ENCODE measurements at places on chromosomes 7 and 10.

DNA sequence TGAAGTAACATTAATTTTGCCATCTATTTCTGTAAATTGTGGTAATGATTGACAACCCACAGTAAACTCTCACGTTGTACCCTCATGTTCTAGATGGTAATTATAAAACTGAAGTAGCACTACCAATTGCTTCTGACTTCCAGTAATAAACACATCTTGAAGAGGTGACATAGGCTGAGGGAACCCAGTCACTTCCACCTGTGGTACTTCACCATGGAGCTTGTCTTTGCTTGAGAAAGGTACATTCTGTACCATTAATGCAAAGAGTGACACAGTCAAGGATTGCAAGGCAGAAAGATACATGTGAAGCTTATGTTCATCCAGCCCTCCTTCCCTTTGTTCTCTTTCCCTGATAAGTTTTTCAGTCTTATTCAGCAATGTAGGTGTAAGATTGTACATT is 11.2 kb downstream of the CAPZA2 start:
- no peak for DNase-seq

DNA sequence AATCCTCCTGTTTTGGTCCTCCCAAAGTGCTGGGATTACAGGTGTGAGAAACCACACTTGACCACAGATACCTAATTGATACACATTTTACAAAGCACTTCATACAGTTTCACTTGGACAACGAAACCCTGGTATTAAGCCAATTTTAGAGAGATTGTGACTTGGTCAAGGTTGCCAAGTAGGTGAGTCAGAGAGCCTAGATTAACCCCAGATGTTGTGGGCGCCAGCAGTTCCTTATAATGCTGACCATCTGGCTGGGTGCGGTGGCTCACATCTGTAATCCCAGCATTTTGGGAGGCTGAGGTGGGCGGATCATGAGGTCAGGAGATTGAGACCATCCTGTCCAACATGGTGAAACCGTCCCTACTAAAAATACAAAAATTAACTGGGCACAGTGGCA is 4.9 kb upstream of the PHKG1 start:
- no peak for DNase-seq

GRCh38 chr7:156693627-156694026 is 53.1 kb downstream of the RNF32 start:
- DNase-seq = no peak

GRCh38 chr7:30618080-30618676 is 23.5 kb downstream of the GARS1 start:
- DNase-seq = no peak

- DNase-seq = no peak
Measured at GRCh38 chr7:151805191-151805590, 71.7 kb downstream of the PRKAG2 start.

GRCh38 chr10:85319826-85320225 is 991.4 kb downstream of the CCSER2 start:
- no peak for DNase-seq

DNA sequence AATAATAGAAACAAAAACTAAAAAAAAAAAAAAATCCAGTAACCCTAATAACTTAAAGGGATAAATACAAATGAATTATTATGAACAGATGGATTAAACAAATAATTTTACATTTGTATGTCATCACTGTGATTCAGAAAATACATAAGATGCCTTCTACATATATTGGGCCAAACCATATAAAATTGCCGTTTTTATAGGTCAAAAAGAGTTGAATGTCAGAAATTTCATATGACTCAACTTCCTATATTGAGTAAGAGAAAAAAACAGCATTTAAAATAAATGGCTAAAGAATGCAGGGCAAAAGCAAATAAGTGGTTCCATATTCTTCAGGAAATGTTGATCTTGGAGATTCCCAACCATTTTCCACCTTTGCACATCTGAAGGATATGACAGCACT is 9.4 kb downstream of the SLC35B4 start:
- no peak for DNase-seq

GRCh38 chr10:66265398-66265797 is 660.4 kb upstream of the LRRTM3 start:
- no peak for DNase-seq

GRCh38 chr10:10500937-10501336 is 516.7 kb upstream of the CELF2 start:
- DNase-seq = no peak

DNA sequence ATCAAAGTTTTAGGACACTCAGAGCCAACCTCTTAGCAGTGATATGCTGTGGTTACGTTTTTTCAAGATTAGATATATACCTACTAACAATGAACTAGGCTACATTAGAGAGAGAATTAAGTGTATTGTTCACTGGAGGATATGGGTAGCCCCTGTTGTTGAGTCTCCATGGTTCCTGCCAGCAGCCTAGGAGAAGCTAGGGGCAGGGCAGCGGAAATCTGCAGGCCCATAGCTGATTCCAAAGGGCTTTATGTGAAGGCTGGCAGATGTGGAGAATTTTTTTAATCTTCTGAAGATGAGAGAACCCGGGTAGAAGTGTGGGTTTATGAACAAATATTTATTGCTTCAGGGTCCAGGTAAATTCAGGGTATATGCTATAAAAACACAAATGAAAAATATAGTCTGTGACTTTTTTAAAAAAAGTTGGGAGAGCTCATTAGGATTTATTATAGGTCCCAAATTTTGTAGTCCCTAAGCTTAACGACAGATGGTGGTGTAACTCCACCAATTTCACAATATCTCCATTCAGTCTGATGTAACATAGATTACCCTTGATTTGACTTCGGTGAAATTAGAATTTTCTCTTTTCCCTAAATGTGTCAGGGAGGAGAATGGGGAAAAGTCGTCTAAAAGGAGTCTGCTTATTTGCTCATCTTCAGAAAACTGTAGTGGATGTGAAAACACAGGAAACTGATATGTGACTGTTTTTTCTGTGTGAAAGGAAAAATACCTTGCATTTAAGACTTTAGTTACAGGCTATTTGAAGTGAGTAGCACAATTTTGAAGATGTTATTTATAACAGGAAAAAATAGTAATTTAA is 163.0 kb upstream of the PPP1R3A start:
- no peak for DNase-seq

DNA sequence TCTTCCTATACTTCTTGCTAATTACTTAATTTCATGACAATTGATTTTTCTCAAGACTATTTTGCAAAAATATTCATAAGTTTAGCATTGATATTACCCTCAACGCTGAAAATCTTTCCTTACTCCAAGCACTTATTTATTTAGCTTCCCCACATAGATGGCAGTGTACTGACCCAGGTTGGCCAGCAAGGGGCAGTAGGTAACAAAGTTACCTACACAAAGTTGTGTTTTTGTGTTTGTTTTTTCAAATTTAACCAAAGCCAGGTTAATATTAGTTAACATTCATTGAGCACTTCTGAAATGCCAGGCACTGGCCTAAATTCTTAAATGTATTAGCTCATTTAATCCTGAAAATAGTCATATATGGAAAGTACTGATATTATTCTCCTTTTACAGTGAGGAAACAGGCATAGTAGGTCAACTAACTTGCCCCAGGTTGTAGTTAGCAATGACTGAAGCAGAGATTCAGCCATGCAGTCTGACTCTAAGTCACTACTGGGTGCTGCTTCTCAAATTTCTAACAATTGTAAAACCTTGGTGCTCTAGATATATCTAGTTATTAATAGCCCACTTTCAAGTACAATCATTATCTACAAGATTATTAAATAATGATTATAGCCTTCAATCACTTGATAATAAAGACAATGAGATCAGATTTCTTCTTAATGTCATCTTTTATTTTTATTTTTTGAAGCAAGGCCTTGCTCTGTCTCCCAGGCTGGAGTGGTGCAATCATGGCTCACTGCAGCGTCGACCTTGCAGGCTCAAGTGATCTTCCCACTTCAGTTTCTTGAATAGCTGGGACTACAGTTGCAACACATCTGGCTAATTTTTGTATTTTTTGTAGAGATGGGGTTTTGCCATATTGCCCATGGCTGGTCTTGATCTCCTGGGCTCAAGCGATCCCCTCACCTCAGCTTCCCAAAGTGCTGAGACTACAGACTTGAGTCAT is 5.8 kb upstream of the GGCT start:
- no peak for DNase-seq

DNA sequence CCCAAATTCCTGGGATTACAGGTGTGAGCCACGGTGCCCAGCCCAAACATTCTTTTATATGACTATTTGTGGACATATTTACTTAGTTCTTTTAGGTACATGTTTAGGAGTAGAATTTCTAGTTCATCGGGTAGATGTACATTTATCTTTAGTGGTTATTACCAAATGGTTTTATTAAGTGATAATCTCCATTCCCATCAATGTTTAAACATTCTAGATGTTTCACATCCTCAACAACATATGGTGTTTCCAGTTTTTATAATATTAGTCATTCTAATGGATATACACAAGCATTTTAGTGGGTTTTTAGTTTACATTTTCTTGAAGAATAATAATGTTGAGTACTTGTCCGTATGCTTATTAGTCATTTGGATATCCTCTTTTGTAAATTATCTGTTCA is 131.7 kb downstream of the RTKN2 start:
- no peak for DNase-seq

- DNase-seq = no peak
Measured at GRCh38 chr7:7201578-7202374, 19.4 kb downstream of the C1GALT1 start.

DNA sequence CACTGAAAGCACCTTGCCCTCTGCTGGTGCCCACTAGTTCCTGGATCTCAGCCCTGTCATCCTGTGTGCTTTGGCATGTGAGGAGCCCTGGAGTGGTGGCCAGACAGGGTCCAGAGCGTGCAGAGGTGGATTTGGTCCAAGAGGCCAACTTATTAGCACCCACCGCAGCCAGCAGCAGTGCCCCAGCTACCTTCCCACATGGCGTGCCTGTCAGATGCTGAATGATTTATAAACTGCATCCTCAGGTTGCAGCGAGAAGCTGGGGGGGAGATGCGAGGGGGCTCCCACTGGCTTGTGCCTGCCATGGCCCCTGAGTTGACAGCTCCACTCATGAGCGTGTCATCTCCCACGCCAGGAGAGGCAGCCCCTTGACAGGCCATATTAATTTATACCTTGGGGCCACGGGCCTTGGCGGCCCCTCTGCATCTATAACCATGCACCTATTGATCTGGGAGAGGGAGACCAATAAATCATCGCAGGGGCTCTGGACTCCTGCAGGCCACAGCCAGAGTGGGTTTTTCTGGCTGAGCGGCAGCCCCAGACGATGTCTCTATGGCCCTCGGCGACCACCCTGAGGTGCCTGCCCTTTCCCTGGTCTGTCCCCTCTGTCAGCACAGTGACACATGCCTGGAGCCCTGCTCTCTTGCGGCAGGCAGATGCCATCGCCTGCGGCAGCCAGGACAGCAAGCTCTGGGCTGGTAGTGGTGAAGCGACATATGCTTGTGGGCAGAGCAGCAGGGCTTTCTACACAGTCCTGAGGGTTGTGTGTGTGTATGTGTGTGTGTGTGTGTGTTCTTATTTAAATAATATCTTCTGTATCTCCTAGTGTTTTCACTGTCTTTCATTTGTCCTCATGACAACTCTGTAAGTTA is 120.8 kb downstream of the CDH23 start:
- DNase-seq = no peak

- DNase-seq = no peak
Measured at GRCh38 chr10:110883924-110884323, 12.2 kb downstream of the PDCD4 start.

DNA sequence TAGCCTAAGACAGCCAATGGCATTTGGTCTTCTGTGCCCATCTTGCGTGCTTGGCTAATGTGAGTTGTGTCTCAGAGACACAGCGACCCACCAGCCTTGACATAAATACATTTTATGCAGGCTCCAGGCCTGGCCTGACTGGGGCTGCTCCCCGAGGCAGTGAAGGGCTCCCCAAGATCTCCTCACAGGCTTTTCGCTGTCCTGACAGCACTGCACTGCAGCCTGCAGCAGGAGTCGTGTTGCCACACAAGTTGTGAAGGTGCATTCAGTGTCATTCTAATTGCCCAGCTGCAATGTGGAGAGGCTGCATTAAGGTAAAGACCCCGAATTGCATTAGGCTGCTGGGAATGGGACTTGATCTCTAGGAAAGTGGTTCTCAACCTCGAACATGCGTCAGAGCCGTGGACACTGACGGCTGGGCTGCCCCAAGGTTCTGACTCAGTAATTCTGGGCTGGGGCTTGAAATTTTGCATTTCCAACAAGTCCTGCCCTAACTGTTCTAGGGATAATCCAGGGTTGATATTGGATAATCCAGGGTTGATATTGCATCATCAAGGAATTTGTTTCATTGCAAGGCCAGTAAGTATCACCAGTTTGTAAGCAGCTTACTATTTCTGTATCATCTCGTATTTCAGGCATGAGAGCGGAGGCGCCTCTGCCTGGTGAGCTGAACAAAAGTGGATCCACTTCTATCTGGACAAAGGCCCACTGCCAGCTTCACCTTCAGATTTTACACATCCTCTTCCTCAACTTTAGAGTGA is 108.7 kb upstream of the INSIG1 start:
- no peak for DNase-seq

GRCh38 chr10:46235705-46236545 is 50.9 kb upstream of the ANTXRL start:
- no peak for DNase-seq

GRCh38 chr7:89458114-89458513 is 662.6 kb upstream of the TEX47 start:
- no peak for DNase-seq

- DNase-seq = no peak
Measured at GRCh38 chr7:4437916-4438315, 244.2 kb upstream of the FOXK1 start.

DNA sequence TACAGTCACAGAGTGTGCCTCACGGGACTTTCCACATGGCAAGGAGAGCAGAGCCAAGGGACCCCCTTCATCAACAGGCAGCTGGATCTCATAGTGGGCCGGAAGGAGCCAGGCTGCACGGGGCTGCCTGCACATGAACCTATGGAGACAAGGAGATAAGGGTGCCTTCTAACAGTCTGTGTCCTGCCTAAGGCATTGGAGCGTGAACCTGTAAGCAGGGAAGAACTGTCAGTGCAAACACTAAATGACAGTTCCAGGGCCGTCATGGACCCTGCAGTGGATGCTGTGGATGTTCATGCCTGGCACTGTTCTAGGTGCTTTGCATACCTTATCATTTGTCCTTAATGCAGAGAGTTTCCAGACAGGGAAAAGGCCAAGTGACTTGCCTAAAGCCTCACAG is 85.9 kb downstream of the WIPF3 start:
- DNase-seq = no peak

- no peak for DNase-seq
Measured at GRCh38 chr10:60907236-60907635, 36.7 kb downstream of the RHOBTB1 start.

- no peak for DNase-seq
Measured at GRCh38 chr7:79376299-79377025, 77.0 kb downstream of the MAGI2 start.

Measured in stimulated activated CD4-positive, alpha-beta T cell treated with anti-CD3 and anti-CD28 coated beads, Interleukin-15, amount 100 ng/mL, for 1 hour (primary cell).